ENCODE measurements at places on chromosomes 6 and 20.

DNA sequence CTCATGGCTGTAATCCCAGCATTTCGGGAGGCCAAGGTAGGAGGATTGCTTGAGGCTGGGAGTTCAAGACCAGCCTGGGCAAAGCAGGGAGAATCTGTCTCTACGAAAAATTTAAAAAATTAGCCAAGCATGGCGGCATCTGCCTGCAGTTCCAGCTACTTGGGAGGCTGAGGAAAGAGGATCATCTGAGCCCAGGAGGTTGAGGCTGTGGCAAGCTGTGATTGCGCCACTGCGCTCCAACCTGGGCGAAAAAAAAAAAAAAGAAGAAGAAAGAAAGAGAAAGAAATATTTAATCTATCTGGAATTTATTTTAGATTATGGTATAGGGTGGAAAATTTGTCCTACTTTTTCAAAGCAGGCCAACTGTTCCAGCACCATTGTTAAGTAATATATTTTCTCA is 32.2 kb upstream of the HIVEP1 start:
- DNase-seq = no peak

DNA sequence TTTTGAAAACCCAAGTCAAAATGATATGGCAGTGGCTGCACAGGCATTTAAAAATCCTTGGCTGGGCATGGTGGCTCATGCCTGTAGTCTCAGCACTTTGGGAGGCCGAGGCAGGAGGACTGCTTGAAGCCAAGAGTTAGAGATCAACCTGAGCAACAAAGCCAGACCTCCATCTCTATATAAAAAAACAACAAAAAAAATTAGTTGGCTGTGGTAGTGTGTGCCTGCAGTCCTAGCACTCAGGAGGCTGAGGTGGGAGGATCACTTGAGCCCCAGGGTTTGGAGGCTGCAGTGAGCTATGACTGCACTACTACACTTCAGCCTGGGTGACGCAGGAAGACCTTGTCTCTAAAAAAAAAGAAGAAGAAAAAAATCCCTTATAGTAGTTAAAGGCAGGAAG is 142.9 kb downstream of the MYB start:
- DNase-seq = no peak

DNA sequence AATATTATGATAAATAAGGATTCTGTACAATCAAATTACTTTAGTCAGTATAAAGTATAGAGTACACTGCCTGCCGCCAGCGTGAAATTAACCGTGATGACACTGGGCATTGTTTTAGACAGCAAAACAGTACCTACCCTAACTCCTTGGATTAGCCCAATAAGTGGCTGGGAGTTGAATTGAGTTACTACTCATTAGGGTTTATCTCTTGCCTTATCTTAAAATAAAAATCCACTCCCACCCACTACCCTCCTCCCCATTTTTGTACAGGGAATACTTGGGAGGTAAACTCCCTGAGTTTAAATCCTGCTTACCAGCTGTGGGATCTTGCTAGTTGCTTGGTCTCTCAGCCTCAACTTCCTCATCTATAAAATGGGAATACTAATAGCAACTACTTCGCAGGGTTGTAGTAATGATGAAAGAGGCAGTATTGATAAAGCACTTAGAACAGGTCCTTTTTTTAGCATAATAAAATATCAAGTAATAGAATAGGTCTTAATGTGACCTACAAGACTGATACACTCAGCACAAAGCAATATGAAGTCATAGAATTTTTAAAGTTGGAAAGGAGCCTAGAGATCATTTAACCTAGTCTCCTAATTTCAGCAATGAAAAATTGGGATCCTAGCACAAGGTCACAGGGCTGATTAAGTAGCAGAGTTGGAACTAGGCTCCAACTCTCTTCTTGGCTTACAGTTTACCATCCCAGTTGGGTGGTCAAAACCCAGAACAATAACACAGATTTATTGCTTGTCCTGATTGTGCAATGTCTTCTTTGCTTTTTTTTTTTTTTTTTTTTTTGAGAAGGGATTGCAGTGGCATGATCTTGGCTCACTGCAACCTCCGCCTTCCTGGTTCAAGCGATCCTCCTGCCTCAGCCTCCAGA is 23.8 kb downstream of the PHACTR2 start:
- no peak for DNase-seq

DNA sequence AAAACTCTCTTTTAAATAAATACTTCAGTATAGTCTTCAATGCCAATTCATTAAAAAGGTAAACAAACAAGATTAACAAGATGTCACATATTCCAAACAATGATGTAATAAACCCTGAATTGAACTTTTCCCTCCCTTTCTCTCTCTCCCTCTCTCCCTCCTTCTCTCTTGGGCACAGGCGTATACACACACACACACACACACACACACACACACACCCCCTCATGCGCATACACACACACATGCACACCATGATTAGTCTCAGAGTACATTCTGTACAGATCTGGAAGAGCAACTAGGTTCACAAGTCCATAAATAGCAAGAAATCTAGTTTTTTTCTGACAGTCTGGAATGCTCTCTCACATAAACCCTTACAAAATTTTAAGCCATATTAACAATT is 128.3 kb downstream of the DST start:
- DNase-seq = no peak

GRCh38 chr20:46666818-46667515 is 15.7 kb upstream of the SLC13A3 start:
- no peak for DNase-seq

DNA sequence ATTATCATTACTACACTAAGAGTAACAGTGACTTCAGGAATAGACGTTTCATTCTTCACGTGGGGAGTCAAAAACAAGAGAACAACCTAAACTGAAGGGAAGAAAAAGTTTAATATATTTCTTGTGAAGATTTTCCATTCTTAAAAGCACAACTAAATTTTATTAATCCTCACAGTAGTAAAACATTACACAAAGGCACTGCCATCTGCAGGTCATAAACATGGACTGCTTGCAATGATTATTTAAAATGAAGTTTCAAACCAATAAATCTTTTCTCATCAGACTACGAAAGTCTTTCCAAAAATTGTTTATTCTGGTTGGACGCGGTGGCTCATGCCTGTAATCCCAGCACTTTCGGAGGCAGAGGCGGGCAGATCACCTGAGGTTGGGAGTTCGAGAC is 2.6 kb downstream of the NCOA5 start:
- no peak for DNase-seq

DNA sequence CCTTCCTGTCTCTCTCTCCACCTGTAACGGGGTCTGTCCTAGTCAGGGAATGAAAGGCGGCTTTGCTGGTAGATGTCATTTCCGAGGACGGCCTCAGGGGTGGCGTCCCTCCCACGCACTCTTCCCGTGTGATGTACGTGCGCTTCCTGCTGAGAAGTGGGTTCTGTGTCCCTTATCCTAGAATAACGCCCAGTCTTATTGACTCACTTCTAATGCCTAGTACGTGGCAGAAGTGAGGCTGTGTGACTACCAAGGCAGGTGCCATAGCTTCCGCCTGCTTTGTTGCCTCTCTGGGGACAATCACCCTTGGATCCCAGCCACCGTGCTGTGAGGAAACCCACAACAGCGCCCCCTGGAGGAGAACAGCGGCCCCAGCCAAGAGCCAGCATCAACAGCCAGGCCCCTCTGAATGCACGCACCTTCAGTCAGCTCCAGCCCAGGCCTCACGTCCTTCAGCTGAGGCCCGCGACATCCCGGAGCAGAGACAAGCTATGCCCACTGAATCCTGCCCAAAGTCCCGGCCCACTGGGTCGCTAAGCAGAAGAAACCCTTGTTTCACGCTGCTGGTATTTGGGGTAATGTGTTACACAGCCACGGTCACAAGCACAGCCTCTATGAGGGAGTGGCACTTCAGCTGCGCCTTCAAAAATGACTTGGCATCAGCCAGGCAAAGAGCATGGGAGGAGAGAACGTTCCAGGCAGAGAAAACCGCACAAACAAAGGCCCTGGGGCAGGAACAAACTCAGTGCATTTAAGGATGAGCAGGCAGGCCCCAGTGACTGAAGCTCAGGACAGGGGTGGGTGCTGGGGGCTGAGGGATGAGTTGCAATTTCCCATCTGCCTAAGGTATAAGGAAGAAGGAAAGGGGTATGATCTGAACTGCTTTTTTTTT is 224.2 kb downstream of the NFATC2 start:
- peak; percentile 84 for DNase-seq

- DNase-seq = no peak
Observed at GRCh38 chr6:150894191-150894744, 28.8 kb downstream of the MTHFD1L start.

GRCh38 chr6:163866192-163866591 is 451.7 kb downstream of the QKI start:
- DNase-seq = no peak

DNA sequence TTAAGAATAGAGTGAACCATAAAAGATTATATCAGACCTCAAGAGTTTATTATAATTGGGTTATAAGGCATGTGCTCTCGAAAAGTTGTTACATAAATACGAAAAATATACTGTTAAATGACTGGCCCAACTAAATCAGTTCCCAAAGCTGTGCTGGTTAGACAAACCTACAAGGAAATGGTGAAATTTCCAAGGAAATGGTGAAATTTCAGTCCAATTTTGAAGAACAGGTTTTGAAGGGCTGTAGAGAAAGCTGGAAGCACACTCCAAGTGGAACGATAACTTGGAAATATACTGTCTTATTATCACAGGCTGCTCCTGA is 400 bp upstream of the TRMT11 start:
- no peak for DNase-seq

DNA sequence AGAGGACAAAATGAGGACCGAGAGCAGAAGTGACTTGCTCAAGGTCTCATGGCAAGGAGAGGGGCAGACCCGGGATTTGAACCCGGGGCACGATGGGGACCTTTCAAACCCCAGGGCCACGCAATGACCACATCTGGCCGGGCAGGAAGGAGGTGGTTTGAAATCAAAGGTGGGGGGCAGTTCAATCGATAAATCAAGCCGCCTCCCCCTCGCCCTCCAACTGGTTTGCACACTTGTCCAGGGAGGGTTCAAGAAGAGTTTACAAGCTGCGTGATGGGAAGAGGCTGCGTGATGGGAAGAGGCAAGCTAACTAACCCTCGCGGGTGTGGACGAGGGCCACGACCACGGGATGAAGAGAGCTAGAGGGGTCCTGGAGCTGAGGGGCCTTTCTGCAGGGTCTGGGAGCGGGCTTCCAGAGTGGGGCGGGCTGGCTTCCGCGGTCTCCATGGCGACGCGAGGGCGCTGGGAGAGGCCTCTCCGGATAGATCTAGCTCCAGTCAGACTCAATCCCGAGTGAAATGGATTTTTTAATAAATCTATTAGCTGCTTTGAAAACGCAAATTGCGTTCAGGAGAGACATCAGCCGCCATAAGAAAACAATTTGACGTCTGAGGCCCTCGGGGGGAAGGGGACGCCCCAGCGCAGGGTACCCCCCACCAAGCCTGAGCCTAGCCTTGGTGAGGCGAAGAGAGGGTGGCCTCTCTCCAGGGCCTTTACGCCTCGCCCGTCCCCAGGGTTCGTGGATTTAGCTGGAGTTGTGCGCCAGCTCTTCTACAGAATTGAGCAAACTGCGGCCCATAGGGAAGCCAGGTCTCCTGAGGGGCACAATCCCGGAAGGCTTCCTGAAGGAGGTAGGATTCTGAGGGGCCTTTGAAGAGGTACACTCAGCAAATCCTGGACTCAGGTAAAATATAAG is 143.9 kb downstream of the GRM4 start:
- no peak for DNase-seq

DNA sequence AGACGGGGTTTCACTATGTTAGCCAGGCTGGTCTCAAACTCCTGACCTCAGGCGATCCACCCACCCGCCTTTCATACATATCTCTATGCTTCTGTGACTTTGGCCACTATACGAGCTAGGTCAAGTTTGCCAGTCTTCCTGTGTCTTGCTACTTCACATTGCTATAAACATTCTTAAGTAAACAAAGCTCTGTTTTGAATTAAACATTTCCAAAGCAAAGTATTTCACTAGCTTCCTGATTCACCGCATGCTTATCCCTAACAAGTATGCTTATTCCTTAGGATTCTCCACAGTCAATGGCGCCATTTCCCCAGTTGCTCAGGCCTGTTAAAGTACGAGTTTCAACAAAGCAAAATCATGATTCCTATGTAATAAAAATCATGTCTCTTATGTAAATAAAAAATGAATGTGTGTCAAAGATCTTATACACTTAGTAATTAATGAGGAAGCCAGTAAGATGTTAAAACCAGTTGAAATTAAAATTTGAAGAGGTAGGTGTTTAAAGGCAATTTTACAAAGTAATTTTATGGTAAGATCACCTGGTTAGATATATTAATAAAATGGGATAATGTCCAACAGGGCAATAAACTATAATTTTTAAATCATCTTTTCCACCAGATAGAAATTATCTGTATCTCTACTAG is 88.5 kb downstream of the PRKN start:
- DNase-seq = no peak

DNA sequence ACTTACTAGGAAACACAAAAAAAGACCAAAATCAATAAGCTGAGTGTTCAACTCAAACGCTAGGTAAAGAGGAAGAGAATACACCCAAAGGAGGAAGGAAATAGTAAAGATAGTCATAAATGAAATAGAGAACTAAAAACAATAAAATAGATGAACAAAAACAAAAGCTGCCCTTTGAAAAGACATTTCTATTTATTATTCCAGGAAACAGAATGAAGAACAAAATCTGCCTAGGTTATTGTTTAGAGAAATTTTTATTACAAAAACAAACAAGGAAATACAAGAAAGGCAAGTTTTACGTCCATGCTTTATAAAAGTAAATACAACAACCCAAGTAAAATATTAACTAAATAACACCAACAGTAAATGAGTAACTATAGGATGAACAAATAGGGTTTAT is 20.1 kb downstream of the HLA-DMB start:
- DNase-seq = no peak

DNA sequence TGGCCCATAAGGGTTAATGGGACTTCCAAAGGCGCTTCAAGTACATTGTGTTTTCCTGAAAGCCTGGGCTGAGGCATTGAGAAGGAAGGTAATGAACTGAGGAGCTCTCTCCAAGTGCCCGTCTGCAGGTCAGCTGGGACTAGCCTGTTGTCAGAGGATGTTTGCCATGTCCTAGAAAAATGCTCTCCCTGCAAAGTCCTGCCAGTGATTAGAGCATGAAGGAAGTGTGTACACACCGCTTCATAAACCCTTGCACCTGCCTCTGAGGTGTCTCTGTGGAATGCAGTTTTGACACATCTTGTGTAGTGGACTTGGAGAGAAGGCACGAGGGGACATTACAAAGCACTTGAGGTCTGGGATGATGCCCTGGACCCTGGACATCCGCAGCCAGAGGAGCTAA is 506.7 kb downstream of the KIF16B start:
- no peak for DNase-seq

GRCh38 chr6:89050155-89050554 is 30.4 kb upstream of the PNRC1 start:
- DNase-seq = no peak

- DNase-seq = no peak
Observed at GRCh38 chr6:54085541-54085940, 25.7 kb upstream of the MLIP start.

Data from activated effector memory CD4-positive, alpha-beta T cell treated with anti-CD3 and anti-CD28 coated beads, Interleukin-2, amount 50 U/mL, for 16 hours (primary cell).